ENCODE measurements at places on chromosomes 7 and 10.

DNA sequence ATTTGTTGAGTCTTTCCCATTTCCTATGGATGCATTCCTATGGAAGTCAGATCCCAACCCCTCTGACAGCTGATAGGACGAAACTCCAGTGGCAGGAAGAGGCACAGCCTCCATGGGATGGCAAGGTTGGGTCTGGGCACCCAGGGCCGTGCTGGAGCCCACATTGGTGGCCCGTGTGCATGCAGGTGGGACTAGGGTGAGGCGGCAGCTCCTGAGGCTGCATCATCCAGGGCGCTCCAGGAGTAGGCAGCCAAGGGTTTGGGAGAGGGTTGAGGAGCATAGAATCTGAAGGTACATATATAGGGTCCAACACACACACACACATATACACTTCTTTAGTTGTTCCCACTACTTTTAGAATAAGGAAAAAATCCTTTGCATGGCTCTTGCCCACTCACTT, 81.4 kb upstream of the BMPER start:
- DNase-seq, result no peak

- DNase-seq, result peak; percentile 34
Observed at GRCh38 chr10:121596689-121597503, 1.3 kb downstream of the FGFR2 start.

- DNase-seq, result no peak
Observed at GRCh38 chr7:155356323-155357105, 58.8 kb downstream of the INSIG1 start.

DNA sequence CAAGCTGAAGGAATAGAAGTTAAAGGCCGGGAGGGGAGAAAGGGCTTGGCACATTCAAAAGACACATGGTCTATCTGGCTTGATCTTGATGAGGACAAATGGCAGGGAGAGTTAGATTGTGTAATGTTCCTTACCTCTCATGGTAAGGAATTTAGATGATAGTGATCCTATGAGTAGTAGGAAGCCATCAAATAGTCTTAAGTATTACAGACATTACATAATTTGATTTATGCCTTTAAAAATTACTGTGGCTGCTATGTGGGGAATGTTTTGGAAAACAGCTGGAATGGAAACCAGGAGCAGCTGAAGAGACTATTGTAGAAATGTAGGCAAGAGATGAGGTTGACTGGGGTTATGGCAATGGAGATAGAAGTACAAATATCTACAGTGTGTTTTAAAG, 351.3 kb upstream of the BMPER start:
- DNase-seq, result no peak

DNA sequence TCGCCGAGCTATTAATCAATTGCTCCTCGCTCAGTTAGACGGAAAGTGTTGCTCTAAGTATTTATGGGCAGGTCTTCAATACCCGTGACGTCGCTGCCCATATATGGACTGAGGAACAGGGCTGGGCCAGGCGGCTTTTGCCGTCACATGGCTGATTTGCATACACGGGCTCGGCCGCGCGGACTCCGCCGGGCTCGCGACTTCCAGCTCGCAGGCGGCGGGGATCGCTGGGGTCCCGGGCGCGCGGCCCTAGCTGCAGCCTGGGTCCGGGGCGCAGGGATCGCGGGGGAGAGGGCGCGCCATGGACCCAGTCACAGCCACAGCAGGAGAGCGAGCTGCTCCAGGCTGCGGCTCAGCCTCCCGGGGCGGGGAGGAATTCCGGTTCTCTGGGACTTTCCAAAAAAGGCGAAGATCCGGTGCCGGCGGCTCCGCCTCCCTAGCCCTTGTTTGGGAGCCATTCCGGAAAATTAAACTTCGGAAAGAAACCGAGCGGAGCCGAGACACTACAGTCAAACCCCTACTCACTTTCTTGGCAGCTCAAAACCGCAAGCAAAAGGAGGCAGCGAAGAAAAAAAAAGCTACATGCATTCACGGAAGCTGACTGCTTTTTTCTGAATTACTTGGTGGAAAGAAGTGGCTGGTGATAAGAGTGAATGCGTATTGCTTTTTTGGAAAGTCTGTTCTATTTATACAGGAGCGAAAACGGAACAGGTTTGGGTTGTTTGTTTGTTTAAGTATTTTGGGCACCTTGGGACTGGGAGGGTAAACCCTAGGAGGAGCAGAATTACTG, at the start of gene EGR2:
Gene EGR2, minus strand, starts transcription at position 36 of the 790 bp plus-strand sequence. CDS start 337 bp downstream, outside the sequence.
- peak; percentile 61 for DNase-seq

DNA sequence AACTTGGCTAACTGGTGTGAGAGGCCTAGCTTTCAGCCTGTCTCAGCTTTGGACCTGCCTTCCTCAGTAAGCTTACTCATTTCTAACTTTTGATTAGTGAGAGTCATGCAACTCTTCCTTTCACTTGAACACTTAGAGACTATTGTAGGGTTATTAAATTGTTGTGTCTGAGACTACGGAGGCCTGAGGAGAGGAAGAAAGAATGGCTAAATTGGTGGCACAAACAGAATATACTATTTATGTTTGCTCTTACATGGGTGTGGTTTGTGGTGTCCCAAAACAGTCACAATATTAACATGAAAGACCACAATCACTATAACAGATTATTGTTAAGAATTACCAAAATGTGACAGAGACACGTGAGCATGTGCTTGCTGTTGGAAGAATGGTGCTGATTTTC, 82.1 kb downstream of the TRIM24 start:
- DNase-seq, result no peak

GRCh38 chr7:73774923-73775322, 4.9 kb upstream of the CLDN3 start:
- no peak for DNase-seq

- DNase-seq, result no peak
Observed at GRCh38 chr7:109868215-109868860, 1222.6 kb upstream of the LRRN3 start.

DNA sequence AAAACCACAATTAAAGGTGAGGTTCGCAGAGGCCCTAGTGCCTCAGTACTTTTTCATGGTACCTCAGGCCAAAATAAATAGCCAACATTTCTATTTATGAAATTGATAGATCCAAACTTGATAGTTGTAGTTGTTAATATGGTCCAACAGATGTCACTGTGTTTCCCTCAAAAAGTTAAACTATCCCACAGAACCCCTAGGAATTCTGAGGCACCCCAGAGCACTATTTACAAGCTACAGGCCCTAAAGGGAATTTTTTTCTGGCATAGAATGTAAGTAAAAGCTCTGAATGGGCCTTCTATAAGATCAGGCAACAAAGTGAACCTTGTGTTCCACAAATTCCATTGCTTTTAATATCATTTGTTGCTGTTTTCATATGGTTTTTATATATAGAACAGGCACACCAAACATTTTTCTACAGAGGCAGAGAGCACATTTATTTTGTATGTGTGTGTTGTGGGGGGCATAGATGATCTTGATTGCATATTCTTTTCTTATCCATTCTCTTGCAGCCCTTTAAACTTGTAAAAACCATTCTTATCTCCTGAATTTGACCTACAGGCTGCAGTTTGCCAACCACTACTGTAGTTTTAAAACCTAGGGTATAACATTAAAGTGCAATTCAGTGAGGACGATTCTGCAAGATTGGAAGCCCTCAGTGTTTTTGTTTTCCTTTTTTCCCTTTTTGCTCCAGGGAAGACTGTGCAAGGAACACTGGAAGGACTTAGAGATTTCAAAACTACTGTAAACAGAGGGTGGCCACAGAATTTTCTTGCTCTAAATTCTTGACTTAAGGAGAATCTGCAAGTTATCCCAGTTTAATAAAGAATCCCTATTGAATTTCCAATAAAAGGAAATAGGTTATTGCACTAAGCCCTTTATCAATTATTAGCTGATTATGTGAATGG, 3.5 kb upstream of the ARL4A start:
- DNase-seq, result no peak

DNA sequence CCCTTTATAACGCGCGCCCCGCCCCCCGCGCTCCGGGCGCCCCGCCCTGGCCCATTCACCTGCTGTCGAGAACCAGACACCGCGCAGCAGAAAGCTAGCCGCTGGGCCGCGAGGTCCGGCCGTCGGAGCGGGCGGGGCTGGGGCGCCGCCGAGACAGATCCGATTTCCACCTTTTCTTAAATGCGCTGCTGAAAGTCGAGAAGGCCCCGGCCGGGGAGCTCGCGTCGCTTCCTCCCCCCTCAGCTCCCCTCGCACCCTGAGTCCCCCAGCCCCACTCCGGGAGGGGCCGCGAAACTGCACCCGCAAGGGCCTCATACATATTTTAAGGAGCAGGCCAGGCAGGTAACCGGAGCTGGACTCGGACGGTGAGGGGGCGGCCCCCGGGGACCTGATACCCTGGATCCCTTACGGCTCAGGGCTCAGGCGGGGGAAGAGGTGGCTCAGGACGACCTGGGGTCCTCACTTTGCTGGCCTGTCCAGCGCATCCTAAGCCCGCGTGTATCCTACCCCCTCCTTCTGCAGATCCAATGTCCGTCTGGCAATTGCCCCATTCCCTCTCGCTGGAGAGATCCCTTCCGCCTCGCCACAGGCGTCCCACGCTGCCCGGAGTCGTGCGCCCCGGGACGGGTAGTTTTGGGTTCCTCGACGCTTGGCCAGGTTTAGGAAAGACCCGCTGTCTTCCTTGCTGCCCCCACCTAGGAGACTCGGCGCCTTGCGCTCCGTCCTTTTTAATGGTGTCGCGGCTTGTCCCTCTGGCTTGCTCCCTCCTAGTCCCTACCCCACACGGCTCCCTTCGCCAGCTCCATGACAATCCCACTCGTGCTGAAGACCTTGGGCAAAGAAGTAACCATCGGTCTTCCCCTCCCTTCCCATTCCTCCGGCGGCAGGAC, 170.6 kb downstream of the UBE2H start:
- DNase-seq, result no peak

DNA sequence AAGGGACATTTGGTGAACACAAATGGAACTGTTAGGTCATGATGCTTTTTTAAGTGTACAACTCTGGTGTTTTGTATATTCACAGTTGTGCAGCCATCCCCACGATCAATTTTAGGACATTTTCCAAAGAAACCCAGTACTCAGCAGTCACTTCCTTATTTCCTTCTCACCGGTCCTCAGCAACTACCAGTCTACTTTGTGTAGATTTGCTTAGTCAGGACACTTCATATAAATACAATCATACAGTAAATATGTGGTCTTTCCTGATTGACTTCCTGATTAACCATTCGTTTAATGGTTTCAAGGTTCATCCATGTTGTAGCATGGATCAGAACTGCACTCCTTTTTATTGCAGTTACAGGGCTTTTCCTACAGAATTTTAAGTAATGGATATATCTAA, 14.4 kb downstream of the SGPL1 start:
- no peak for DNase-seq

GRCh38 chr10:23604613-23605012, 165.7 kb downstream of the OTUD1 start:
- no peak for DNase-seq

GRCh38 chr7:151626422-151627115, 106.9 kb upstream of the RHEB start:
- DNase-seq, result peak; percentile 20

DNA sequence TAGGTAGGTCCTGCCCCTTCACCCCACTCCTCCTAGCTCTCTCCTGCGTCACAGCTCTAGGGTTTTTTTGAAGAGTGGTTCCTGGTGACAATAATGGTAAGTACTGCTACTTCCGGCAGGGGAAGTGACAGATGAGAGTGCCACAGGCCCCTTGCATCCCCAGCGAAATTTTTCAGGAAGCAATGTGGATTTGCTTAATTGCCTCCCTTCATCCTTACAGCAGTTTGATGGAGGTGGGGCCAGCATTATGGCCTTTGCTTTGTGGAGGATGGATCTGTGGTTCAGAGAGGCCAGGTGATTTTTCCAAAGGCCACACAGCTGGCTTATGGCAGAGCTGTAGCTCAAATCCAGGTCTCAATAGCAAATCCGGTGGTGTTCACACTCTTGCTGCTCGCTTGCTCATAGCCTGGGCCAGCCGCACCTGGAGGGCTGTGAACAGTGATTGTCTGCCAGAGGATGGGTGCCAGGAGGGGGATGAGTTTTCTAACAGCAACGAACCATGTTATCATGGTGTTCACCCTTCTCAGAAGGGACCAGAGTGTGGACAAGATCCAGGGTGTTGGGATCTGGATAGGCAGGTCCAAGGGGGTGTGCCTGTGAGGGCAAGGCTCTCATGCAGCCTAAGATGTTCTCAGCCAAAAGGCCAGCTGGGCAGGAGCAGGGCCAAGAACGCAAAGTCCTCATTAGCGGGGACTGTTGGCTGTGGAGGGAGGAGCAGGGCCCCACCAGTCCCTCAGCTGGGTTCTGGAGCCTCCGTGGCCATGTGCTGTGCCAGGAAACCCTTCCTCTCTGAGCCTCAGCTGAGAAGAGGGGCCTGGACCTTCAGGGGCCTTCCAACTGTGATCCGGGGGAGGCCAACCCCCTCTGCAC, 89.0 kb downstream of the EMX2 start:
- peak; percentile 61 for DNase-seq

- no peak for DNase-seq
Observed at GRCh38 chr10:119284679-119285096, 77.3 kb downstream of the GRK5 start.

DNA sequence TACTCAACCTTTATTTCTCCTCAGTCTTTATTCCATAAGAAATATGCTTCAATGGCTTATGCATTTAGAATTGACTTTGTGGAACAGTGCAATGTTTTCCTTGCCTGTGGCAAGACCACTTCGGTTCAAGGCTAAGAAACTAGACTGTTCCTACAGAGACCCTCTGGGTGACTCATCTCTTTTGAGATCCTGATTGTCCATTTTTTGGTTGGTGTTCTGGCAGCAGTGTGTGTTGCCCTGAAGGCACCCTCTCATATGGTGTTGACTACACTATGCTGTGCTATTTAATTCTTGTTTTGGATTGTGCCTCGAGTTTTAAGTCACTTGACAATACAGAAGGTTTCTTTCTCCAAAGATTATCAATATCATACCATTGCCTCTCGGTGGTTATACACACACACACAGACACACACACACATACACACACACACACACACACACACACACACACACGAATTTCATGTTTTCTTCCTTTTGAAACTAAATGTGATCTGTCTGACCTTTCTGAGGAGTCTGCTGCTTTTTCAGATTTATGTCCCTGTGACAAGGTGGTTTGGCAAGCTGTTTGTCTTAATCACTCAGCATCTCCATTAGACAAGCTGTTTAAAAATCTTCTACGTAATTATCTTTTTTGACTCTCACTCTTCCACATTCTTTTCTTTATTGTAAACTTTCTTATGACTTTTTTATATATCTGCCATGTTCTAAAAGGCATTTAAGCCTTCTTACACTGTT, 187.2 kb downstream of the VTI1A start:
- DNase-seq, result no peak

GRCh38 chr10:43386549-43386948, 15.1 kb downstream of the FXYD4 start:
- DNase-seq, result no peak

GRCh38 chr10:110534571-110534970, 32.9 kb upstream of the SMC3 start:
- no peak for DNase-seq

Data from NCI-H446 (cell line).